ENCODE measurements at places on chromosomes 2 and 18.

DNA sequence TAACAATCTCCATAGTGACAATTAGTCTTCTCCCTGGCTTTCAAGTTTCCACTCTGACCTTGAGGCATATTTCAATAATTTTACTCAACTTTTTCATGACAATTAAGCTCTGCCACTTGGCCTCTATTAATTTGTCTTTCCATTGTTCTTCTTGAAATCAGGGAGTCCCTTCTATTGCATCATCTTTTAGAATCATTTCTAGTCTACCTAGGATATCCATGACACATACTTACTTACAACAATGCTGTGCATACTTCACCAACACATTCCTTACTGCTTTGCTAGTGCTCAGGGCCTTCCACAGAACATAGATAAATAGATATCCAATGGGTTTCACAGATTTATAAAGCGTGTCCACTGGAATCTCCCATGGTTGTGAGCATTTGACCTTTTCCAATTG lies 331.5 kb upstream of the LRP1B start:
- no peak for DNase-seq

GRCh38 chr2:84132370-84132769 lies 326.7 kb downstream of the SUCLG1 start:
- DNase-seq = no peak

GRCh38 chr2:170766693-170767092 lies 3.5 kb upstream of the ERICH2 start:
- DNase-seq = no peak

DNA sequence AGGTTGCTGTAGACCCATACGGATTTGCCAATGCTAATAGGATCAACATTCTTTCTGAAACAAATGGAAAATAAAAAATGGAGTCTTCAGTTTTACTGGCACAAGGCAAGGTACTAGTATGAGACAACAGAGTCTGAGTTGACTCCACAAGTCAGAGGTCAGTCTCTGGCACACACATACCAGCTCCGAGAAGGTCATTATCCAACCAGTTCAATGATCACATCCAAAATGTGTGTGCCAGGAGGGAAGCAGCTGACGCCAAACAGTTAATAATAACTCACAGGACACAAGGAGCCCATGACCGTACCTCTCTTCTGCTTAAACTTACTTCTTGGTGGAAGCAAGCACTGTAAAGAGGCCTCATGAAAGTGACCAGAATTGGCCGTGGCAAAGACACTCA lies 528.6 kb downstream of the ZNF516 start:
- no peak for DNase-seq

GRCh38 chr2:241822264-241822623 lies 13.3 kb downstream of the NEU4 start:
- no peak for DNase-seq

- no peak for DNase-seq
These were observed 531.6 kb upstream of the SMIM21 start for GRCh38 chr18:75959150-75959549.

DNA sequence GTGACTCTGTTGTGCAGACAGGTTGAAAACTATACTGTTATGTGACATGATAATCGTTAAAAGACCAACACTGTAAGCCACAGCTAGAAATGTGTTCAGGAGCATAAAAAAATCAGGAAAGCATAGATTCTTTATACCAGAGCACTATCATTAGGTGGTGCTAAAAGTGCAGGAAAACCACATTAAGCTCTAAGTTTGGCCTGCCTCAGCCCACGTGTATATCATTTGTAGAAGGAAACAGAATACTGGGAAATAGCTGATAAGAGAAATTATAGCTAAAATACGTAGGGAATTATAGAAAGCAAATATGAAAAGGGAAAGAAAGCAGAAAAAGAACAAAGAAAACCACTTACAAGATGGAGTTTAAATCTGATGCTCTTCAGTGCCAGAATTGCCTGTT lies 26.5 kb upstream of the C2orf74 start:
- DNase-seq = no peak

GRCh38 chr18:63213936-63214671 lies 105.5 kb downstream of the BCL2 start:
- DNase-seq = no peak

- no peak for DNase-seq
These were observed 470.1 kb upstream of the HS6ST1 start for GRCh38 chr2:128788636-128789220.

DNA sequence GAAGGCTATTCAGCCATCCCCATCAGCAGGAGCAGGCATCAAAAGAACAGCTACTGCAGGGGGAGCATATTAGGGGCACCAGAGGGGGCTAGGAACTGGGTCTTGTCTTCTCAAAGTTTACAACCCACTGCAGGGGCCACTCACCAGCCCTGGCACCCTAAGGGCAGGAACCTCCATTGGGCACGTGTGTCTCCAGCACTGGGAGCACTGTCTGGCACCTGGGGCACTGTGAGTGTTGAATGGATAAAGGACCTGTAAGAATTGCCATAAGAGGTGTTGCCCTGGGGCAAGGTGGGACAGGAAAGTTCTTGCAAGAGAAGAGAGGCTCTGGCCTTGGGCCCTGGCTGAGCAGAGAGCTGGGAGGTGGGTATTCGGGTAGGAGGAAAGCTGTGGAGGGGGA lies 1.4 kb upstream of the STEAP3 start:
- DNase-seq = no peak

GRCh38 chr2:109079590-109079989 lies 49.4 kb upstream of the SH3RF3 start:
- no peak for DNase-seq

GRCh38 chr18:57223144-57223870 lies 76.4 kb downstream of the BOD1L2 start:
- no peak for DNase-seq

Measured in neural crest cell (in vitro differentiated cells).